ENCODE measurements at places on chromosomes 11 and 22. TPM values are rescaled to one million over a fixed set of nuclear protein-coding genes. Genes with fewer than 3 reads are reported as not detected.

The OVOL1 gene
- 0.07 TPM for total RNA-seq

The TCF20 gene
- 85.4 TPM for total RNA-seq

The FOXR1 gene
- not detected for total RNA-seq

The OR6A2 gene
- total RNA-seq: 0.50 TPM

The NAALAD2 gene
- total RNA-seq: not detected

The GTF2H1 gene
- 55.7 TPM for total RNA-seq

GRCh38 chr11:68506908-68507307, 46.4 kb downstream of the PPP6R3 start:
- no peak for DNase-seq

DNA sequence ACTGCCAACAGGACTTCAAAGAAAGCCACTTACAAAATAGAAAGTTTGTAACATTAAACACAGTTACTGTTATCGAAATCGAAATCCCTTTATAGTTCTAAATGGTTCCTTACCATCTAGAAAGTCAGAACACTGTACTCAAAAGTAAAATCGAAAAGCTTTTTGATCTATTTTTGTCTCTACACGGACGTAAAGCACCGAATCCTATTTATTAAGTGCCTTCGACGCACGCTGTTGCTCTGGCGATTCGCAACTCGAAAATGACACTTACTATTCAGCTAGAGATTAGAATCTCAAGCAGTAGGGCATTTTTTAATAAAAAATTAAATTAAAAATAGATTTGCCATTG, 78.3 kb downstream of the LARGE1 start:
- no peak for DNase-seq

- no peak for DNase-seq
Measured at GRCh38 chr11:36195496-36196354, 93.5 kb downstream of the COMMD9 start.

DNA sequence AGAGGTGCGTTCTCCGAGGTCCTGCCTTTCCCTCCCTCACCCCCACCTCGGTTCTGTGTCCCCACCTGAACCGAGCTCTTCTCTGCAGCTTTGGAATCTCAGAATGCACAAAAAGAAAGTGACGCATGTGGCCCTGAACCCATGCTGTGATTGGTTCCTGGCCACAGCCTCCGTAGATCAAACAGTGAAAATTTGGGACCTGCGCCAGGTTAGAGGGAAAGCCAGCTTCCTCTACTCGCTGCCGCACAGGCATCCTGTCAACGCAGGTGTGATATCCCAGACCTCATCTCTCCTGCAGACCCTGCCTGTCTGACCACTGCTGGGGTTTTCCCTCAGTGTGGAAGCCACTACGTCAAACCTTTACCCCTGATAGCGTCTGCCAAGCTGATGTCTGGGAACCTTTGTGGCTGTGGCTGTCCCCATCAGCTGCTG, 13.9 kb downstream of the ACP2 start:
- DNase-seq: peak; percentile 81

DNA sequence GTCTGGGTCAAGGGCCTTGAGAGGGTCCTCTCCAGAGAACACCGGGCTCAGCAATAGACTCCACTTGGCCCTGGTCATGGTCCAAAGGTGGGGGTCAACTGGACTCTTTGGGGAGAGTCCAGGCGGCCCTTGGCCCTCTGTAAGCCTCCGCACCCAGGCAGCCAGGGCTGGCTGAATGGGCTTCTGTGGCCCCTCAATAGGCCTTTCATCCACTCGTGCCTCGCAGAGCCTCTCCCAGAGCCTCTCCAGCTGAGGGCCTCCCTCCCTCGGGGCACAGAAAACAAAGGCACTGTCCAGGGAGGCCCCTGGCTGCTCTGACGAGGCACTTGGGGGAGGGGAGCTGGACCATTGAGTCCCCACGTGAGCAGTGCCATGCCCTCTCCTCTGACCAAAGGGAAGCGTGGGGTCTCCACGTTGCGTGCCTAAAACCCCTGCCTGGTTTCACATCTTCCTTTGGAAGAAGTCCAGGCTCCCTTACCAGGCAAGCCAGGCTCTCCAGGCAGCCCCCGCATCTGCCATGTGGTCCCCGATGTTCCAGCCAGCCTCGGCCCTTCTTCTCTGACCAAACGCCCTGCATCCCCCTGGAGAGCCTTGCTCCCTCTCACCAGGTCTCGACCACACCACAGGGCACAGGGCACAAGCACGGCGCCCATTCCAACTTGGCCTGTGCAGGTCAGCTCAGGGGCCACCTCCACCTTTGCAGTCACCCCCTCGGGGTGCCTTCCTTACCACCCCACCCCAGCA, 15.5 kb downstream of the KIAA0930 start:
- DNase-seq: no peak

DNA sequence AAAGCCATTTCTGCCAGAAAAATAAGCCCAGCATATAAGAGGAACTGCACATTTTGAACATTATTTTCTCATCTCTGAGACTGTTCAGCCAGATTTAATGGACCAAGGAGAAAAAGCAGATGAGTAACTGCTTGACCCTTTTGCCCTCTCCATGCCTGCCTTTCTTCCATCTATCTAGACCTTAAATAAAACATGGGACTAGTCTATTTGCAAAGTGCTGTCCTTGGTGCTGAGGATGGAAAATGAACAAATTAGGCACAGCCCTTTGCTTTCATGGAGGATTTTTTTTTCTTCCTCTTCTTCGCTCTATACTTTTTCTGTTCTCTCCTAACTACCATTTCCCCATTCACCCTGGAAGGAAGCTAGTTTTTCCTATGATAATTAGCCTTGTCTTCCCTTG, 361.3 kb downstream of the GRM5 start:
- DNase-seq: no peak

GRCh38 chr11:68757711-68758110, 6.4 kb upstream of the TESMIN start:
- DNase-seq: no peak

GRCh38 chr11:8265681-8266241, 2.1 kb upstream of the LMO1 start:
- no peak for DNase-seq

- no peak for DNase-seq
Measured at GRCh38 chr22:37781434-37782059, 26.2 kb upstream of the GCAT start.

Measured in activated CD4-positive, alpha-beta T cell treated with anti-CD3 and anti-CD28 coated beads, Interleukin-2, amount 10 ng/mL, durations not matched to agents 24 days and 14 days (primary cell).